ENCODE measurements at places on chromosomes 12 and 14.

DNA sequence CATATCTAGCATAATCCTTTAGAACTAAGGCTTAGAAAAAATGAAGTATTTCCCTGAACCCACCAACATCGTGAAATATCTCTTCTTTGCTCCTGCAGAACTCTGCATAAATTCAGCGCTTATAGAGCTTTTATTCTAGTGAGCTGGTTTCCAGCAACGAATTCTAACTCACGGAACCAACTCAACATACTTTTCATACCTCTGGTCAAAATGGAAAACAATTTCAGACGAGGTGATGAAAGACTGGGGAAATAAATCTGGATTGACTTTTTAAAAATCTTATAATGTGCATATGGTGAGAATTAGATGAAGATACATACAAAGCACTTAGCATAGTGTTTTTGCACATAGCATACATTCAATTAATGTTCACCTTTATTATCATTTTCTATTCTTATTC is 62.6 kb upstream of the BBS10 start:
- no peak for DNase-seq

DNA sequence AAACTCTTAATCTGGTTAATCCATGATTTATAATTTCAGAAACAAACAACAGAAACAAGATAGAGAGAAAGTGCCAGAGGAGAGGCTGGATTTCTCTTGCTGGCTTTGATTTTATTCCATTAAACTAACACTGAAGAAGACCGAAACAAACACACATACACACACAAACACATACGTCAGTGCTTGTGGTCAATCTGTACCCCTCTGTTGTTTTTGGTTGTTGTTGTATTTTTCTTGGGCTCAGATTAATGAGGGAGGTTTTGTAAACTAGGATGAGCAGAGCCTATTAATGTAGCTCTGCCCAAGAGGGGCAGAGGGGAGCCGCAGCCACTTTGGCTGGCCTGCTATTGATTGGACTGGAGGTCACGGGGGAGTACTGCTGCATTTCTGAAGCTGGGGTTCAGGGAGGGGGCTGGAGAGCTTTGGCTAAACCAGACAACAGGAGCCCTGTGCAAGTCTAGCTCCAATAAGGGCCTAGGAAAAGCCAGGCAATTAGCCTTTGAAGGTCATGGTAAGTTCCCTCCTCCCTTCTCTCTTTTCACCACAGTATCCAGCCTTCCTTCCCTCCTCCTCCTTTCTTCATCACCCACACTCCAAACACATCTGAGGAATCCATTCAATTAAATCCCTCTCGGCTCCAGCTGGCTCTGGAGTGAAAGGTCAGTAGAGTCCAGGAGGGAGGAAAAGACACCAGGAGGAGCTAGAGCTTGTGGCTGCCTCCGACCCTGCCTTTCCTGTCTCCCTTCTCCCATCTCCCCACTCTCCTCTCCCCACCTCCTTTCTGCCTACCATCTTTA is 344.1 kb upstream of the LMO3 start:
- peak; percentile 5 for DNase-seq

DNA sequence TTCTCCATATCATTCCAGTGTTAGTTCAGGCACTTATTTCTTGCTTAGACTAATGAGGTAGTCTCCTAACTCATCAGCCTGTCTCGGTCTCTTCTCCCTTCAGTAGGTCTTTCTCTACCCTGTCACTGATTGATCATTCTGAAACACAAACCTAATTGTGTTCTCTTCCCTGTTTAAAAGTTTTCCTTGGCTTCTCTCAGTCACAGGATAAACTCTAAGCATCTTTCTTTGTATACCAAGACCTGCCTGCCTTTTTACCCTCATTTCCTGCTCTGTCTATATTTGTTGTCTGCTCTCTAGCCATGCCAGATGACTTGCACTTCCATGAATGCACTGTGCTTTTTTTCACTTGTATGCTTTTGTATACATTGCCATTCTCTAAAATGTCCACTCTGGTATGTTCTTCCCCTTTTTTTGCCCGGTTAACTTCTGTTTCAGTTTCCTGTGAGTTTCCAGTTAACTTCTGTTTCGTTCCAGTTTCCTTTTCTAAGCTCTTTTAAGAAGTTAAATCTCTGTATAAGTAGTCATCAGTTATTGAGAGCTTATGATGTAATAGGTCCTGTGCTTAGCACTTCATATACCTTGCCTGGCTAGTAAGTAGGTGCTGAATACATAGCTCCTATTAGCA is 12.8 kb downstream of the DIP2B start:
- no peak for DNase-seq

- no peak for DNase-seq
Measured at GRCh38 chr12:47303207-47303606, 223.4 kb upstream of the AMIGO2 start.

DNA sequence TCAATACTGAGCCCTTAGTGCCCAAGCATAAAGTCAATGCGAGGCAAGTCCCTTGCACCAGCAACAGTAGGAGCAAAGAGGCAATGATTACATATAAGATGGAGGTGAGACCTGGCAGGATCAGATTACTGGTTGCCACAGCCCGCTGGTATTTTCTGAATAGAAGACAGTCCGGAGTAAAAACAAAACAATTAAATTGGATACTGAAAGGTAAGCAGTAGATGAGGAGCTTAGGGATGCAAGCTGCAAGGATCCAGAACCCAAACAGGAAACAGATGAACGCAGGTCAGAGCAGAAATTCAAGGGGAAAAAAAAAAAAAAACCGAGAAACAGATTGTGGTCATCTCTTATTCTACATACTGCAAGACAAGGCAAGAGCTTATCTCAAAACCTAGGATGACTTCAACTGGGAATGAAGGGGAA is 119.6 kb downstream of the MED13L start:
- no peak for DNase-seq

DNA sequence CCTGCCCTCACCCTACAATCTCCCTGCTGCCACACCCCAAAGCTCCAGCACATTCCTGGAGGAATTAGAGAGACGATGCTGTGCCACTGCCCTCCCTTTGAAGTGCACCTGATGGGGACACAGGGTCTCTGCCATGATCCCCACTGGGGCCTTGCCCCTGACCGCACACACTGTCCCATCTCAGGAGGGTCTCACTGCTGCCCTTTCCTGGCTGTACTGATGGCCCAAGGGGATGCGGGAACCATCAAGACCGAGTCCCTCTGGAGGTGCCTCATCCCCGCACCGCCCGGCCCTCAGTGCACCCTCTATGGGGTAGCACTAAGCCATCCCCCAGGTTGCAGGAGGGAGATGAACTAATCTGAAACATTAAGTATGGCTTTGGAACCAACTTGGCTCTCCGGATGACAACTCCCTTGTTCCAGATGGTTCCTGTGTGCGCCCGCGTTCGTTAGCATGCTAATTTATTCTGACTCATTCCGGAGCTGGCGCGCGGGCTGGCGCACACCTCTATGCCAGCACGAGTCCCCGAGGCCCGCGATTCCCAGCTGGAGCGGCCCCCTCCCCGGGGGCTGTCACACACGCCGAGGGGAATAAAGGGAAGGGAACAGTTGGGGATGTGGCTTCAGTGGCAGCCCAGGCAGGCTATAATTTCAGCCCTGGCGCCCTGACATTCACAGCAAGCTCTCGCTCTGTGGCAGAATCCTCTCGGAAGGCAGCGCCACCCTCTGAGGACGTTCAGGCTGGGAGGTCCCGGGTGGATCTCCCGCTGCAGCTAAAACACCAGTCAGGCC is 34.2 kb upstream of the C14orf180 start:
- DNase-seq = peak; percentile 91

- peak; percentile 77 for DNase-seq
Measured at GRCh38 chr12:22543246-22544037, 900 bp downstream of the C2CD5 start.

DNA sequence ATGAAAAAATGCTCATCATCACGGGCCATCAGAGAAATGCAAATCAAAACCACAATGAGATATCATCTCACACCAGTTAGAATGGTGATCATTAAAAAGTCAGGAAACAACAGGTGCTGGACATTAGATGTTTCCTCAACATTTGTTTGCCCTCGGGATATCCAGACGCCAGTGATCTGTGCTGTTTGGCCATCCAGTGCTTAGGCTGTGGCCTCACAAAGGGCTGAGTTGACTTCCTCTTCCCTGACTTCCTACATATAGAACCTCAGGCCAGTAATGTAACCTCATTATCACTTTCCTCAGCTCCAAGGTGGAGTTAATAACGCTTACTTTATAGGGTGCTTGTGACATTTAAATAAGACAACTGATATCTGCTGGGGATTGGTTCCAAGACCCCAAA is 51.8 kb downstream of the SLC15A5 start:
- DNase-seq = no peak

DNA sequence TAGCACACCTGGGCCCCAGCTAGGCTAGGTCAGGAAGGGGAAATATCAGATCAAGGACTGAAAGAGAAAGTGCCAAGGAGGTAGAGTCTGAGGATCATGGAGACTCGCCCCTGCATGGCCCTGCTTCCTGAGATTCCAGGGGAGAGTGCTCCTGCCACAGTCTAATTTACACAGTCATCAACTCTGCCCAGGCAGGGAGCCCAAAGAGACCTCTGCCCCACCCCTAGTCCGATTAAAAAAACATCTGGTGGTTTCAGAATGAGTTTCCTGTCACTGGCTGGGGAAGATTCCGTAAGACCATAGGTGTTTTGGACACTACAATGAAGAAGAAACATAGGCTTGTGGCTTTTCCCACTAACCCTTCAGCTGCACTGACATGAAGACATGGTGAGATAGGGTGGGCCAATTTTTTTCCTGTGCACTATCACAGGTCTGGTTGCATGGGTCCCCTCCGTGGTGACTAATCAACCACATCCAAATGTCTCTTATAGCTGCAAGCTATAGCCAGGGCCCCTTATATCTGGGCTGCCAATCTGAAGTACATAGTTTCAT is 31.5 kb upstream of the GZMB start:
- DNase-seq = no peak

- DNase-seq = no peak
Measured at GRCh38 chr14:92846162-92846897, 52.2 kb downstream of the GOLGA5 start.

DNA sequence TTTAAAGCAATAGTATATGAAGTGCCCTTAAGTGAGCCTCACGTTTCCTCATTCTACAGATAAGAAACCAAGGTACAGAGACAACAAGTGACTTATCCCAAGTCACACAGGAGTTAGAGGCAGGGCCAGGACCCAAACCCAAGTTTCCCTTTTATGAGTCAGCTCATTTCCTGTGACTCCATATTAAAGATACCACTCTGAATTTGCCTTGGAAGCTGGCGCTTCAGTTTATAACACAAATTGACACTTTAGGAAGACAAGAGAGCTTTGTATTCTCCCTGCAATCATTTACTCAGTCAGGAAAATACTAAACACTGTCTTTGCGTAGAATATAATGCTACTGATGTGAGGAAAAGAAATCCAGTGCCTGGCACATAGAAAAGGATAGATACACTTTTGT is 43.2 kb downstream of the MYBPC1 start:
- no peak for DNase-seq

GRCh38 chr12:62761658-62762057 is 173.3 kb downstream of the PPM1H start:
- DNase-seq = no peak

DNA sequence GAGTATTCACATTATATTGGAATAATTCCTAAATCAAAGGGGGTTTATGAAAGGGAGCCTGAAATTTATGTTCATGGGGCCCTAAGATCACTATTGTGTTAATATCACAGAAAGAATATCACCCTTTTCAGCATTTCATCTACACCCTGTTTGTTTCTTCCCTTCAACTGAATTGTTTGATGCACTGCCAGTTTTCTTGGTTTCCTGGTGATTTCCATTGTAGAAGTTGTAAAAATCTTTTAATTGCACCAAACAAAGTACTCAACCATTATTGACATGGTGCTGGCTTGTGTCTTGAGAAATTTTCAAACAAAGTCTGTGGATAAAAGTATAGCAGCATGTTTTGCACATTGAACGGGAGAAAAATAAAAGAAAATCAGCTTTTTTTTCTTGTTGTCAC is 154.8 kb upstream of the PRKD1 start:
- DNase-seq = no peak

- DNase-seq = no peak
Measured at GRCh38 chr12:120078868-120079267, 37.7 kb downstream of the RAB35 start.

DNA sequence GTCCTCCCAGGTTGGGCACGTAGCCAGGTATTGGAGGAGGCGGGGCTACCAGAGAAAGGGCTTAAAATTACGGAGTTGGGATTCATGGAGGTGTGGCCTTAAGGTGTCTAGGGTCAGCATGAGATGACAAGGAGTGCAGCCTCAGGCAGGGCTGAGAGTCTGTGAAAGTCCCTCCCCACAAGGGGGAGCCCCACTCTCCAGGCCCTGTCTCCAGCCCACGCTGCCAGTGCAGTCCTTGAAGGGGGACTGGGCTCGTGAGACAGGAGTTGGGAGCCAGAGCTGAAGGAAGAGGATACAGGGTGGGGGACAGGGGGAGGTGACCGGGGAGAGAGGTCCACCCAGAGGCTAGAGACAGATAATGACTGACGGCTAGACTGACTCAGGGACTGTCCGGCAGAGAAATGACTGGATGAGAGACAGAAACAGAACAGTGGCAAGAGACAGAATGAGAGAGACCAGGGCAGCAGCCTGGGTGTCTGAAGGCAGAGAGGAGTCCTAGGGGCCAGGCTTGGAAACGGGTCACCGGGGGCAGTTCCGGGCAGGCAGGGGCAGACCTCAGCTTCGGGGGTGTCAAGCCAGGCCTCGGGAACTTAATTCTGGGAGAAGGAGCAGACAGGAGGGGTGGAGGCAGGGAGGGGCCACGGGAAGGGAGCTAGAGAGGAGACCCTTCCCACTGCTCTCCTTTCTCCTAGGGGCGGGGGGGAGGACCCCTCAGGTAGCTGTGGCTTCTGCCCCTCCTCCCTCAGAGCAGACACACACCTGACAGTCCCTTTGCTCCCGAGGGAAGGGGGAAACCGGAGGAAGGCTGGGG is 970 bp downstream of the CDH24 start:
- no peak for DNase-seq

GRCh38 chr12:16473610-16474326 is 126.3 kb downstream of the MGST1 start:
- DNase-seq = no peak

GRCh38 chr12:78418919-78419318 is 445.7 kb upstream of the SYT1 start:
- DNase-seq = peak; percentile 8

GRCh38 chr14:65173973-65174693 is 71.8 kb upstream of the MAX start:
- no peak for DNase-seq

Data from NCI-H524 (cell line).